ENCODE measurements at places on chromosomes 6 and 20.

GRCh38 chr6:28264834-28265401 is 2.0 kb upstream of the ZSCAN26 start:
- no peak for DNase-seq

GRCh38 chr6:170160031-170160627 is 130.7 kb downstream of the DLL1 start:
- no peak for DNase-seq

DNA sequence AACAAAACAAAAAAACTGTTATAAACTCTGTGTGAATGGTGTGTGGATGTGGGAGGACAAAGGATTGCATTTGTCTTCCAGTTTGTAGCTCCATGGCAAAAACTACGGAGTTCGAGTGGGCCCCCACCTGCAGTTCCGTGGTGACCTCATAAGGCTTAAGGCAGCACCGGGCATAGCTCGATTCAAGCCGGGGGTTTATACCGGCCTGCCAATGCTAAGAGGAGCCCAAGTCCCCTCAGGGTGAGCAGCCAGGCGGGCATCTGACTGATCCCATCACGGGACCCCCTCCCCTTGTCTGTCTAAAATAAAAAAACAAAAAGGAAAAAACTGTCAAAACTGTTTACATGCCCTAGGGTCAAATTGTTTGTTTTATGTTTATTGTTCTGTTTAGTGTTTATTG is 463.2 kb upstream of the HTR1E start:
- DNase-seq = no peak

DNA sequence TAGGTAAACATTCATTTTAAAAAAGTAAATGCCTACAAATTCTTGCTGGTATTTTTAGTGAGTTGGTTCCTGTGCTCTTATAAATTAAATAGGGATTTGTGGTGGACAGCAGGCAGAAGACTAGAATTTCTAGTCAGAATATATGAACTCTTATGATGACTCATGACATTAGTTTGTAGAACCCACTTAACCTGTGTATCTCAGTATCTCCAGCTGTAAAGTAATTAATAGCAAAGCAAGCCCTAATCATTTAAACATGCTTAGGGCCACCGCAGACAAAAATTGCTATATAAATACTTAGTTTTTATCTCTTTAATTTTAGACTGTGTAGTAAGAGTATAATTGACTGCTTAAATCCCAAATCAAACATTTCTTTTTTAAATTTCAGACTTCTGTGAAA is 2.4 kb downstream of the FAM135A start:
- no peak for DNase-seq

DNA sequence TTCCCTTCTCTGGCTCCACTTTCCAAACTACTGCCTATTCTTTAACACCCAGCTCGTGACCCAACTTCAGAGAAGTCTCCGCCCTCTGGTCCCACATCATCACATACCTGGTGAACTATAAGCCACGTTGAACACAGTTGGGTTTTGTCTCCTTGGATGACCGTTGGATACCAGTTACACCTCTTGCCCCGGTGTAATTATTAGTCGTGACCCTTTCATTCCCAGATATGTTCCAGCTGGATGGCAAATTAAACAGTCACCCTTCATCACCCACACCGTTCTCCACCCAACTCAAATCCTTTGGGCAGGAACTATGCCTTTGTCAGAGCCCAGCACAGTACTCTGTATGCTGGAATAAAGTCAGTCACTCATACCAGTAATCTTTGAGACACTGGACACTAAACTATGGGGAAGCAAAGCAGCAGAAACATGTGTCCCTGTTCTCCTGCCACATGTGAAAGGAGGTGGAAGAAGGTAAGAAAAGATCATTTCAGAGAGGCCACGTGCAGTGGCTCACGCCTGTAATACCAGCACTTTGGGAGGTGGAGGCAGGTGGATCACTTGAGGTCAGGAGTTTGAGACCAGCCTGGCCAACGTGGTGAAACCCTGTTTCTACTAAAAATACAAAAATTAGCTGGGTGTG is 22.5 kb downstream of the PLAGL2 start:
- no peak for DNase-seq

GRCh38 chr6:3719462-3720308 is 31.8 kb downstream of the PXDC1 start:
- no peak for DNase-seq

- no peak for DNase-seq
Observed at GRCh38 chr6:106102034-106102433, 15.9 kb downstream of the PRDM1 start.

DNA sequence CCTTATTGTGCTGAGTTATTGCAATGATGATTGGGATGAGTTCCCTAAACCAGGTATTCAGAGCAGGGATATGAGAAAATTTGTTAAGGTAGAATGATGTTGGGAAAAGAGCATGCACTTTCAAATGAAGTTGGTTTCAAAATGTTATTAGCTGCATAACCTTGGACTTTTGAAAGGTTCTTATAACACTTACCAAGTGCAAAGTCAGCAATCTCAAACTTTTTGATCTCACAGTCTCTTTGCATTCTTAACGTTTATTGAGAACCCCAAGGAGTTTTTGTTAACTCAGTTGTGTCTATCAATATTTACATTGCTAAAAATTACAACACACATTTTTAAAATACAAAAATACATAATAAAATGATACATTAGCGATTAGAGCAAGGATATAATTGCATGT is 802.4 kb downstream of the PHF3 start:
- no peak for DNase-seq

DNA sequence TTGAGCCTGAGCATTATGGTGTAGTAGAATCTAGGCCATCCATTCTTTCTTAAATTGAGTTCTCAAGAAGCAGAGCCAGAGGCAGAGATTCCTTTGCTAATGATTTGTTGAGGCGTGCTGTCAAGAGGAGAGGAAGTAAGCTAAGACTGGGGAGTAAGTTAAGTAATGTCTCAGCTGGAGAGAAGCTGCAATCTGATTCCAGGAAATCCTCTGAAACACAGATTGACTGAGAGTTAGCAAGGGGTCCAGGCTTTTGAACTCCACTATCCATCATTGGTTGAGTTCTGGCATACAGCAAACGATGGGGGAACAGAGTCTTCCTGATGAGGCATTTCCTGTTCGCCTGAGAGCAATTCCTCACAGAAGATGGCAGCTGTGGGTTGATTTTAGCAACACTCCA is 207.4 kb upstream of the RAB32 start:
- no peak for DNase-seq

- DNase-seq = peak; percentile 81
Observed at GRCh38 chr20:32521780-32522525, 63.2 kb downstream of the NOL4L start.

DNA sequence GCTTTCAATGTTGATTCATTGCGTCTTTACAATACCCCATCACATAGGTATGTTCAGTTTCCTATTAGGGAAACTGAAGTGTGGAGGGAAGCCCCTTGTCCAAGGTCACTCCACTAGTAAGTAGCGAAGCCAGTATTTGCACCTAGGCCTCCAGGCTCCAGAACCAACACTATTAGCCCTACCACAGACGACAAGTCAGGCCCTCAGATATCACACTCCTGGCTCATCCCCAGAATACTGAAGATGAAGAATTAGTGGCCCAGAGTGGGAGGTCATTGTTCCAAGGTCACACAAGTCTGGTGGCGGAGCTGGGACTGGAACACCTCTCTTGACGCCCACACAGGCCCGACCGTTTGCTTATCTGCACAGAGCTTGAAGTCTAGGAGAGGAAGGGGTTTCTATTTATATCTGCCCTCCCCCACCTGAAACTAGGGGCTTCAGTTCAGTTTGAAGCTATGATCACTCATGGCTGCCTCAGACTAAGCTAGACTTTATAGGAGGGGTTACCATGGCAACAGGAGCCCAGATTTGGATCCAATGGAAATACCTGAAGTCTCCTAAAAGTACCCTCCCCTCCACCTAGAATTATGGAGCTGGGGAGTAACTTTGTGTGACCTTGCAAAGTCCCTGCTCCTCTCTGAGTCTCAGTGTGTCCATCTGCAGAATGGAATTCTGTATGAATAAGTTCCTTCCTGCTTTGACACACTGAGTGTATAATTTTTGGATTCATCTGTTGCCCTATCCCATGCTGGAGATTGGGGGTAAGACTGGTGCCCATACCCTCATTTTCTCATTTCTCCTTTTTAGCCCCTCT is 2.2 kb downstream of the SNTA1 start:
- DNase-seq = no peak

DNA sequence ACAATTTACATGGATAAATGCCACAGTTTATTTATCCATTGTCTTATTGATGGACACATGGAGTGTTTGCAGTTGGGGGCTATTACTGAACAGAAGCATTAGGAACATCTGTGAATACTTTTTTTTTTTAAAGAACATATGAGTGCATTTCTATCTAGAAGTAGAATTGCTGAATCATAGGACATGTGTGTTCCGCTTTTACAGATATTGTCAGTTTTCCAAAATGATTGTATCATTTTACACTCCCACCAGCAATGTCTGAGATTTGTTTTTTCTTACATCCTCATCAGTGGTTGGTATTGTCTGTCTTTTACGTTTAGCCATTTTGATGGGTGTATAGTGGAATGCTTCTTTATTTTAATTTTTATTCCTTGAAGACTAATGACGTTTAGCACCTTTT is 42.0 kb upstream of the ASIP start:
- DNase-seq = no peak

DNA sequence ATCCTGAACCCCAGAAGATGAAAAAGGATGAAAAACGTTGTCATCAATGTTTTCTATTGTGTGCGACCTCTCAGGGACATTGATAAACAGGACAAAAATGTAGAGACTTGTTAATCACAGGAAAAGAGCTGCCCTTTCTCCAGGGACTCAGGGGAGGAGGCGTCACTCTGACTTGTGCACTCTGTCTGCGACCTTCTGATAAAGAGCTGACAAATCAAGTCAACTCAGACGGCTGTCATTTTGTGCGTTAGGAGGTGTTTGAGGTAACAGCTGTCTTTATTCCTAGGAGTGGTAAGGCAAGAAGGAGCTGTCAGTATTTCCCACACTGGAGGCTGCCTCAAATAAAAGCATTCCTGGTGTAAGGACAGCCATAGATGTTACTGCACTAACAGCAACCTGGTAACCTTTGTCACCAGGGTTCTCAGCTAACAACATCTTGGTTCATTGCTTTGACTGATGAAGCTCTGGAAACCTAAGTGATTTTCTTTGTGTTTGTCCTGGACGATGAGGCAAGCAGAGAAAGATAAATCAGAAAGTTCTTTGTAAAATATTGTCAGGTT is 38.6 kb upstream of the NXT1 start:
- no peak for DNase-seq

GRCh38 chr6:7413151-7413823 is 23.7 kb downstream of the RIOK1 start:
- no peak for DNase-seq

- no peak for DNase-seq
Observed at GRCh38 chr20:11808841-11809240, 108.9 kb upstream of the BTBD3 start.

DNA sequence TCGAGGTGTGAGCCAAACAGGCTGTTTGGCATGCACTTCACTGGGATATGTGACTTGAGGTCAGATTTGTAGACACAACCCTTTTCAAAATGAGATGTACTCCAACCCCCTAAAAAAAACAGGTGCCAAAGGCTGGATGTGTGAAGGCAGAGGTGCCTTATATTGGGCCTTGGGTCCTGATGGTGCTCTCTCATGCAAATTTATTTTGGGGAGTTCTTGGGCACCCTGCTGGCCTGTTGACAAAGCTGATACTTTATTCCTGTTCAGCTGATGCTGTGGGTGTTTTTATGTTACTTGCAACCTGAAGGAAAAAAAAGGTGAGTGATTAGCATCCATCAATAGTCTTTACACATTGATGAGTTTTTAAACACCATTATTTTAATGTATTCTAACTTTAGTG is 121.5 kb downstream of the DNAH8 start:
- DNase-seq = no peak

DNA sequence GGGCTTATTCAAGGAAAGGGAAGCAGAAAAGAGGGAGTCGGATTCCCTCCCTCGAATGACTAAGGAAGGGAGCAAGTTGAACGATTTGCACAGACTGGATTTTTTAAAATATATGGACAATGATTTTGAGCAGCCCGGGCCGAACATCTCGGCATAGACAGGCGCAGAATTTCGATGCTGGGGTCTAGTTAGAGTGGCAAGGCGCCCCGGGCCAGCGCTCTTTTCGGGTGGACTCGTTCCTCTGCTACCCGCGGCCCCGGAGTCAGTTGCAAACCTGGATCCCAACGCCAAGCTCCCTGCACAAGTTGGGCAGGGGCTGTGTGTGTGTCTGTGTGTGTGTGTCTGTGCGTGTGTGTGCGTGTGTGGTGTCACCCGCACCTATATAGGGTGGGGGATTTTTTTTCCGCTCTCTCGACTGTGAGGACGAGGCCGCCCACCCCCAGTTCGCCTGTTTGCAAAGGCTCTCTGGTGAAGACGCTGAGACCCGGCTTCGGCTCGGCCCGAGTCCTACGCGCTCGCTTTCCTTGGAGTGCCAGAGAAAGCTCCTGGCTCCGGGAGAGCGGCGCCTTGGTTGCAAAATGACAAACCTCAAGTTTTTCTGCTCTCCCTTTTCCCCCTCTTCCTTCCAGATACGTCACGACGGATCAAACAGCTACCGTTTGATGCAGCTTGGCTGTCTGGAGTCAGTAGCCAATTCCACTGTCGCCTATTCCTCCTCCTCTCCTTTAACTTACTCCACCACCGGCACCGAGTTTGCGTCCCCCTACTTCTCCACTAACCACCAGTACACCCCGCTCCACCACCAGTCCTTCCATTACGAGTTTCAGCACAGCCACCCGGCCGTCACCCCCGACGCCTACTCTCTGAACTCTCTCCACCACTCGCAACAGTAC is 1.4 kb downstream of the TFAP2D start:
- no peak for DNase-seq

DNA sequence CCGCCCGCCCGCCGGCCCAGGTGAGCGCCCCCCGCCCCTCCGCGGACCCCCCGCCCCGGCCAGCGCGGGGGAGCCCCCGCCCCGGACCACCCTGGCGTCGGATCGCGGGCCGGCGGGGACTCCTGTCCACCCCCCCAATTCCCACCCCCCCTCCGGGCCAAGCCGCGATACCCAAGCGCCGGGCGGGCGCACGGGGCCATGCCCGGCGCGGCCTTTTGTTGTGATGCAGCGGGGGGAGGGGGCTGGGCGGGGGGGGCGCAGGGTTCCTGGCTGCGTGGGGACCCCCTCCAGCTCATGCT is 245 bp downstream of the SRC start:
- no peak for DNase-seq

DNA sequence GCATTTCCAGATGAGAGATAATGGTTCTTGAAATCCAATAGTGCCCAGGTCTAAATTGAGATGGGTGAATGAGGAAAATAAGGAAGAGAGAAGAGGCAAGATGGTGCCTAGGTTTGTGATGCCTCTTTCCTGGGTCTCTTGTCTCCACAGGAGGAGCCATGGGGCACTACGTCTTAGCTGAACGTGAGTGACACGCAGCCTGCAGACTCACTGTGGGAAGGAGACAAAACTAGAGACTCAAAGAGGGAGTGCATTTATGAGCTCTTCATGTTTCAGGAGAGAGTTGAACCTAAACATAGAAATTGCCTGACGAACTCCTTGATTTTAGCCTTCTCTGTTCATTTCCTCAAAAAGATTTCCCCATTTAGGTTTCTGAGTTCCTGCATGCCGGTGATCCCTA is 6.8 kb downstream of the HFE start:
- no peak for DNase-seq
